Myometrial cell (primary cell): ENCODE measurements at places on chromosomes 1 and 21. TPM values are rescaled to one million over a fixed set of nuclear protein-coding genes. Genes with fewer than 3 reads are reported as not detected.

The ADAMTS4 gene
- total RNA-seq = 9.5 and 14.5 TPM in 2 replicates

The CCDC190 gene
- total RNA-seq = 0.86 and 1.1 TPM in 2 replicates

The UQCRH gene
- 479 and 585 TPM in 2 replicates for total RNA-seq

The DENND2C gene
- total RNA-seq = 0.58 and 0.89 TPM in 2 replicates

The NES gene
- 50.5 and 65.4 TPM in 2 replicates for total RNA-seq

The GIPC2 gene
- 1.4 TPM in 2 replicates for total RNA-seq

The KRTAP13-2 gene
- total RNA-seq = not detected in 2 replicates

The CEP170 gene
- 53.6 and 58.8 TPM in 2 replicates for total RNA-seq

The CFHR1 gene
- 0.29 TPM in 1 of 2 replicates, not detected in the other for total RNA-seq

The LCE1B gene
- not detected in 2 replicates for total RNA-seq

The DPH2 gene
- 16.5 and 49.0 TPM in 2 replicates for total RNA-seq

The CD2 gene
- total RNA-seq = not detected in 2 replicates

The AGL gene
- total RNA-seq = 4.9 and 7.4 TPM in 2 replicates

The C1orf56 gene
- 1.9 and 2.6 TPM in 2 replicates for total RNA-seq

The CD52 gene
- total RNA-seq = 0.71 TPM in 1 of 2 replicates, not detected in the other

The ZBTB7B gene
- 10.8 and 14.7 TPM in 2 replicates for total RNA-seq
